ENCODE measurements at places on chromosomes 4 and X.
A peak's percentile ranks its signal among the peaks of the same experiment; 100 is the strongest.

DNA sequence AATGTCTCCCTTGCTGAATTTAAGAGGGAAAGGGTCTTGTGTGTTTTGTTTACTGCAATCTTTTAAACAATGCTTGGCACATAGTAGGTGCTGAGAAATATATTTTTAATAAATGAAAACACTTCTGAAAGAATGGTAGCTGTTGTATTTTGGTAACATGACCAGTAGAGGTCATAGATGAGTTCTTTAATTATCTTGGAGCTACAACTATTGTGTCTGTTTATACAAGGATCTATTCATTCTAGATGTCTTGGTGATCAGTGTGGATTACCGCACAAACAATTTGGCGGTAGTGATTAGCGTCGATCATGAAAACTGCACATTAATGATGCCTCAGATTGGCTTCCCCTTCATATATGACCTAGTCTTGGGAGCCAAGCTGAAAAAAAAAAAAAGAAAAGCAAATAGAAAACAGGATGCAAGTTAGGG, 21.4 kb upstream of the SCRG1 start:
- peak; percentile 40 for DNase-seq

GRCh38 chrX:43557792-43558191, 98.3 kb upstream of the MAOA start:
- peak; percentile 26 for DNase-seq

DNA sequence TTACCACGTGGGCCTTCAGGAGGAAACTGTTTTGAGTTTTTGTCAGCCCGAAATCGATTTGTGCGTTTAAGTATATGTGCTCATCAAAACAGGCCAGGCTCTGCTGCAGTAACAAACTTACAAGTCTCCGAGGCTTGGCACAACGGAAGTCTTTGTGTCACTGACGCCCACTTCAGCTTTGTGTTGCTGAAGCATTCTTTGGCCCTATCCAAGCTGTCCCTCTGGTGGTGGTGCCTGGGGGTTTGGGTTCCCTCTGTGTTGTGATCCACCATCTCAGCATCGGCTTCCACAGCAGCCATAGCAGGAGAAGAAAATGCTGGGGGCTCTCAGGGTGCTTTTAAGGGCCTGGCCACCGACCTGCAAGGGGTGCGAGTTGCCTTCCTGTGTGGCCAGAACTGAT, 176.4 kb downstream of the PTTG2 start:
- DNase-seq = no peak

- peak; percentile 84 for DNase-seq
These were observed at the start of gene CXCL8 for GRCh38 chr4:73740353-73740778. TSS of gene CXCL8 (plus strand) at chr4:73740569. CDS start at chr4:73740659, 90 bp downstream.

- DNase-seq = no peak
These were observed 91.8 kb downstream of the PDE5A start for GRCh38 chr4:119536572-119537528.

DNA sequence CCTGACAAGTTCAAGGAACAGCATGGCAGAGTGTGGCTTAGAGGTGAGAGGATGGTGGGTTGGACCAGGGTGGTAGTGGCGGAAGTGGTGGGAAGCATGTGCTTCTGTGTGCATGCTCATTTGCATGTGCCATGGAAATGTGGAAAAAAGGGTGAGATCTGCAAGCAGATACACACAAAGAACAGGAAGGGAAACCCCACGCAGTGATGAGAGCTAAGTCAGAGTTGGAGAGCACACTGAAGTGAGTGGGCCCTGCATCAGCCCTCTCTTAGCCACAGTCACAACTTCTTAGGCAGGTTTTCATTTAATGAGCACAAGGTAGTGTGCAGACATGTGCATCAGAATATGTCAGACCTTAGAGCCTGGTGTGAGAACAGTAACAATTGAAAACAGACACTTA, 483.8 kb downstream of the AFF2 start:
- DNase-seq = no peak

- no peak for DNase-seq
These were observed 73.3 kb downstream of the SHOX start for GRCh38 chrX:703866-704265.

DNA sequence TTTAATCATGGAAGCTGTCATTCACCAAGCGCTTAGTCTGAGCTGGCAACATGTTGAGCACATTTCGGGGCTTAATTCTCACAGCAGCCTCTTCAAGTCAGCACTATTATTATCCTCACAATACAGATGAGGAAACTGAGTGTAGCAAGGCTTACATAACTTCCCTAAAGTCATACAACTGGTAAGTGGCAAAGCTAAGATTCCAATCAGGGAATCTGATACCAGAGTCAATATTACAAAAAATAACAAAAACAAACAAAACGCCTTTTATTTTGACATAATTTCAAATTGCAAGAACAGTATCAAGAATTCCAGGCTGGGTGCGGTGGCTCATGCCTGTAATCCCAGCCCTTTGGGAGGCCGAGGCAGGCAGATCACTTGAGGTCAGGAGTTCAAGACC, 120.4 kb upstream of the DUSP21 start:
- DNase-seq = no peak

DNA sequence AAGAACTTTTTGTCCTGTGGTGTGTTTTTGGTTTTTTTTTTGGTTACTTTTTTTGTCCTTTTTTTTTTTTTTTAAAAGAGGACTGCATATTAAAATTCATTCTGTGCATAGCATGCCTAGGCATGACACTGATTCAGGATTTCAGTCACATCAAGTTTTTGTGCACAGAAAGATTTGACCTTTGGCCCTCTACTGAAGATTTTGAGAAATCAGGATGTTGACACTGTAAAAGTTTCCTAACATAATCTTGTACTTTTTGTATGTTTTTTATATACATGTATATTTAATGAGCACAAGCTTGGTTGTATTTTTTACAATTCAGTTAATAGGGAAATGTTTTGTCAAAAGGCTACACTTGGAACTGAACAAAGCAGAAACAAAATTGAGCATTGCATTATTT, 100.0 kb upstream of the DDX3X start:
- DNase-seq = no peak

DNA sequence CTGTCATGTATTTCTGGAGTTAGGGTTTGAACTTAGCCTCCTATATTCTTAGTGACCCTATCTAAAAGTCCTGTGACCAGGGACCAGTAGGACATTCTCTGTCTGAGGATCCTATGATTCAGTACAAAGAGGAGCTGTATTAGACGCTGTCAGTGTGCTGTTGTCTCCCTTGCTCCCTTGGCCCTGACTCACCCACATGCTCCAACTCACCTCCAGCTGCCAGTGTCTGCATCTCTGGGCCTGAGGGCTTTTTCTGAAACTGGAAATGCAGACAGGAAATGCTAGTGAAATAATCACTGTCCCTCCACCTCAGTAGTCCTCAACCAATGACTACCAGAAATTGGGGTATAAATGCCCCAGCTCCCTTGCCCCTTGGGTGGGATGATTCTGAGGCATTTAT, 535.3 kb upstream of the RPS6KA3 start:
- no peak for DNase-seq

DNA sequence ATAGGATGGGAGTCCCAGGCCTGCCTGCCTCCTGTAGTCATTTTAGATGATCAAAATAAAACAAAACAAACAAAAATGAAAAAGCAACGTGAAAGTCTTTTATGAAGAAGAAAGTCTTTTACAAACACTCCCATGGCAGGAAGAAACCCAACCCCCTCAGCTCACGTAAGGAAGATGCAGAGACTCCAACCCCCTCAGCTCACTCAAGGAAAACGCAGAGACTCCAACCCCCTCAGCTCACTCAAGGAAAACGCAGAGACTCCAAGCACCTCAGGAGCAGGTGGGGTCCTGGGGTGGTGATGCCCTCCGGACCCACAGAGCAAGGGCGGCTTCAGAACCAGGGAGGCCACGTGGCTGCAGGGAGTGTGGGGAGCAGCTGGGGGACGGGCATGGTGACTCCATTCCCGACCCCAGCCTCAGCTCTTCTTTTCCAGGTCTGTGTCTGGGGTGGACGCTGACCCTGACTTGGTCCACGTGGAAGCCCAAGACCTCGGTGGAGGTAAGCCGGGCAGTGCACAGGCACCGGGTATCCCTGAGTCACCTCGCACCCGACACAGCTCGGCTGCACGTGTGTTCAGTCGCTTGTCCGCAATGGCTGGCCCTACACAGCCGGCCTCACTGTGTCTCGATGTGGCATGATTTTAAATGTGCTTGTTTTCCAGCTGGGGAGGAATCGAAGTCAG, 226.5 kb upstream of the PSAPL1 start:
- DNase-seq = no peak

DNA sequence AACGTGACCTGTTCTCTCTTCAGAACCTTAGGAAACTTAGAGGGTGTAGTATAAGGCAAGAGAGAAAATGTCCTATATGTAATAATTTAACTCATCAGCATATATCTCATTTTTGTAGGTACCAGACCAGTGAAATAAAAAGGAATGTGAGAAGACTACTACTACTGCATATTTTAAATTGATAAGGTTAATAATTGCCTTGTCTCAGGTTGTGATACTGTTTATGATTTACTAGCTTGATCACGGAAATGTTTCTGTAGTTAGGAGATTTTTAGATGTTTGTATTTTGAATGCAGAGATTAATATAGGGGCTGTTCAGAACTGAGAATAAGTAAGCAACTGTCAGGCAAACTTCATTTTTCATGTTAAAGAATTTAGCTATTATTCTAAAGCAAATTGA, 1563.4 kb downstream of the C4orf33 start:
- DNase-seq = no peak

DNA sequence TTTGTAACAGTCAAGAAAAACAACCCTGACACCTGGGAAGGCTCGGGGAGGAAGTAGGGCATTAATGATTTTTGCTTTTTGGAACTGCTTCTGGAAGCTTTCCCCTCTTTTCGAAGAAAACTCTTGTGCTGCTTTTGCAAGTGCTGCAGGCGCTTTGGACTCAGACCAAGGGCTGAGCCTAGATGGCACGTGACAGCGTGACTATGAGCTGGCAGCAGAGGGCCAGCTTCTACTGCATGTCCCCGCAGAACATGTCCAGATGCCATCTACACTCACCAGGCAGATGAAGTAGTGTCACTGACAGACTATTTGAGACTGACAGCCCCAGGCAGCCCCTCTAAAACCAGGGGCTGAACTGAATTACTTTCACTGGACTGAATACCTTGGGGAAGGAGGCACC, 6.2 kb downstream of the NR0B1 start:
- DNase-seq = no peak

GRCh38 chr4:787561-787981, 38.4 kb downstream of the CPLX1 start:
- no peak for DNase-seq

DNA sequence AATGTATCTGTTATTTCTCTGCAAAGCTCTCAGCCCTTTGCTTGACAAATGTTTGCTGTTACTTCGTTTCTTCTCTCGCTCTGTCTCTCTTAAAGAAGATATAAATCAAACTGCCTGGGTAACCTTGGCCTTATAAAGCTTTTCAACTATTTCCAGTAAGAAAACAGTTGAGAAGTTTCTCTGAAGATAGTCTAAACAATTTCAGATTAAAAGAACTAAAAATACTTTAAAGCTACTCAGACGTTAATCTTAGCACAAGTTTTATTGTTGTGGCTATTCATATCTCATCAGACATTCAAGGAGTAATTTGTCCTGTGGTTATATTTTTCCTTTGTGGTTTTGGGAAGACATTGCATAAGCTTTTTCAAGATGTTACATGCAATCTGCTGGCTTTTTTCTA, 22.6 kb downstream of the HOPX start:
- no peak for DNase-seq

DNA sequence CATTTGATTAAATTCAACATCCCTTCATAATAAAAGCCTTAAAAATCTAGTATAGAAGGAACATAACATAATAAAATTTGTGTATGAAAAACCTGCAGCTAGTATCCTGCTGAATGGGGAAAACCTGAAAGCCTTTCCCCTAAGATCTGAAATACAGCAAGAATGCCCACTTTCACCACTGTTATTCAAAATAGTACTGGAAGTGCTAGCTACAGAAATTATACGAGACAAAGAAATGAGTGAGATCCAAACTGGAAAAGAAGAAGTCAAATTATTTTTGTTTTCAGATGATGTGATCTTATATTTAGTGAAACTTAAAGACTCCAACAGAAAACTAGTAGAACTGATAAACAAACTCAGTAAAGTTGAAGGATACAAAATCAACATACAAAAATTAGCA, 152.9 kb downstream of the RTL3 start:
- no peak for DNase-seq

DNA sequence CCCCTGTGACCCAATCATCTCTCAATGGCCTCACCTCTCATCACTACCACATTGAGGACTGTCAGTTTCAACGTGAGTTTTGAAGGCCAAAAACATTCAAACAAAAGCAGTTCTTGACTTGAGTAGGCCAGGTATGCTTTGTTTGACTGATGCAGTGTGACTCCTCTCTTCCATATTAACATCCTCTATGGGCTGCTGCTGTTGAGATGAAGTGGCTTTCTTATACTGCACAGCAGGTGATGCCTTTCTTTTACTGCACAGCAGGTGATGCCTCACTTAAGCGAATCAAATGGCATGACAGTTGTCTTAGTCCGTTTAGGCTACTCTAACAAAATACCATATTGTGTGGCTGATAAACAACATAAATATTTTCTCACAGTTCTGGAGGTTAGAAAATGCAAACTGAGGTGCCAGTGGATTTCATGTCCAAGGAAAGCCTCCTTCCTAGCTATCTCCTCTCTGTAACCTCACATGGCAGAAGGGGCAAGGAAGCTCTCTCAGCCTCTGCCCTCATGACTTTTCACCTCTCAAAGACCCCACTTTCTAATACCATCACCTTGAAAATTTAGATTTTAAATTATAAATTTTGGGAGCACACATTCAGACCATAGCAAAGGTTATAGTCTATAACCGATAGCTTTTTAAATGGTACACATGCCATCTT, 2267.9 kb upstream of the AGA start:
- DNase-seq = peak; percentile 66

DNA sequence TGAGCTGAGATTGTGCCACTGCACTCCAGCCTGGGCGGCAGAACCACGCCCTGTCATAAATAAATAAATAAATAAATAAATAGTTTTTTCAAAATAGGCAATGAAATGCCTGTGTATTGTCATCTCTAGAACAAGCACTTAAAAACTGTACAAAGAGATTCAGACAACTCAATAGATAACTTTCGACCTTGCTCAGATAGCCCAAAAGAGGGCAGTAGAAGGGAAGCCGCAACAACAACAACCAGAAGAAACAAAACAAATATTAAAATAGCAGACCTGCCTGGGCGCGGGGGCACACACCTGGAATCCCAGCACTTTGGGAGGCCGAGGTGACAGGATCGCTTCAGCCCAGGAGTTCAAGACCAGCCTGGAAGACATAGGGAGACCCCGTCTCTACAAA, 9.4 kb upstream of the CLDN34 start:
- no peak for DNase-seq

GRCh38 chr4:171954650-171955049, 141.4 kb downstream of the GALNTL6 start:
- DNase-seq = no peak

DNA sequence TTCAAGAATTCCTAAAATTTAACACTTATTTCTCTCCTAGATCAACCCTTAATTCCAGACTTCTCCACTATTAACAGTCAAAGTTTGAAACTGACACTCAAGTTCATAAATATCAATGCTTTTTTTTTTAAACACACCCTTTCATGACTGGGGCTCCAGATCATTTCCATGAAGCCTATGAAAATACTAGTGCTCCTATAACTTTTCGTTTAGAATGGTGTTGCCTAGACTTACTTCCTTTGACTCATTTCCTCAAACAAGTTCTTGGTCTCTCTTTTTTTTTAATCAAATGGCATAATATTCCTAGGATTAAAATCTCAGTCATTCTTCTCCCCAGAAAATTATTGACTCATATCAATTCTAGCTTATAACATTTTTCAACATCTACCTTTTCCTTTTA, 13.1 kb downstream of the ZMAT1 start:
- no peak for DNase-seq

GRCh38 chr4:6182376-6183280, 17.7 kb downstream of the JAKMIP1 start:
- no peak for DNase-seq
